ENCODE measurements at places on chromosomes 7 and 10. TPM values are rescaled to one million over a fixed set of nuclear protein-coding genes. Genes with fewer than 3 reads are reported as not detected.

- no peak for DNase-seq
These were observed 135.5 kb upstream of the IMMP2L start for GRCh38 chr7:111697771-111698170.

- no peak for DNase-seq
These were observed 108.8 kb downstream of the ABCA13 start for GRCh38 chr7:48280100-48280499.

GRCh38 chr10:65701168-65701776, 1224.6 kb upstream of the LRRTM3 start:
- DNase-seq, result no peak

- DNase-seq, result no peak
These were observed 29.3 kb downstream of the ARL4A start for GRCh38 chr7:12716722-12717121.

DNA sequence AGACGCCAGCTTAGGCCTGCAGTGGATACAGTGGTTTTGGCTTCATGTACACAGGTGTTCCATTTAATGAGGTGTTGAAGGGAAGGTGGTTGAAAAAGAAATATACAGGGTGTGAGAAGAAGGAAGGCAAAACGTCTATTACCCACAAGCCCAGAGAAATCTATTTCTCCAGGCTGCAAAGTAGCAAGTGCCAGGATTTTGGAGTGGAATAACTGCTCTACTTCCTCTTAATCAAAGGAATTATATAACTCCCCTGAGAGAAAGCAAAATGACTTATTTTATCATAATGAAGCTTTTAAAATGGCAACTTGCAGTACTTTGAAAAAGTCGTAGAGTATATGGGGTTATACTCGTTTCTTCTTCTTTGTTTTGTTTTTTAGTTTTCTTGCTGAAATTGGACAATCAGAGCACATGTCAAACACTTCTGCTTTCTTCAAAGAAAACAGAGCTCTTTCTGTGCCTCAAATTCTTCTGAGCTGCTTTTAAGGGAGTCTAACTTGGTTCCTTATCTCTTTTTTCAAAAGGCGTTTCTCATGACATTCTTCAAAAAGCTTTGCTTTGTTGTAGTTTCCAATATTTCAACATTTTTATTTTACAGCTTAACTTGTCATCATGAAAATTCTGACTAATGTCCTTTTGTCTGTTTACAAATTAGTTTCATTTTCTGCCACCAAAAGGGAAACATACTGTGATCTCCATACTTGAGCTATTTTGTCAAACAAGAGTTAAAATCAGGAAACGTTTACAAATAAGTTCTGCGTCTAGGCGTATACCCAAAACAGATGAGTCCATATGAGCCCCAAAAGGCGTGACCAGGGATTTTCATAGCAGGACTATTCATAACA, 289.7 kb downstream of the FRMD4A start:
- no peak for DNase-seq

- DNase-seq, result no peak
These were observed 16.0 kb downstream of the NUDT5 start for GRCh38 chr10:12179606-12180170.

- no peak for DNase-seq
These were observed 19.7 kb upstream of the TNKS2 start for GRCh38 chr10:91778485-91778884.

DNA sequence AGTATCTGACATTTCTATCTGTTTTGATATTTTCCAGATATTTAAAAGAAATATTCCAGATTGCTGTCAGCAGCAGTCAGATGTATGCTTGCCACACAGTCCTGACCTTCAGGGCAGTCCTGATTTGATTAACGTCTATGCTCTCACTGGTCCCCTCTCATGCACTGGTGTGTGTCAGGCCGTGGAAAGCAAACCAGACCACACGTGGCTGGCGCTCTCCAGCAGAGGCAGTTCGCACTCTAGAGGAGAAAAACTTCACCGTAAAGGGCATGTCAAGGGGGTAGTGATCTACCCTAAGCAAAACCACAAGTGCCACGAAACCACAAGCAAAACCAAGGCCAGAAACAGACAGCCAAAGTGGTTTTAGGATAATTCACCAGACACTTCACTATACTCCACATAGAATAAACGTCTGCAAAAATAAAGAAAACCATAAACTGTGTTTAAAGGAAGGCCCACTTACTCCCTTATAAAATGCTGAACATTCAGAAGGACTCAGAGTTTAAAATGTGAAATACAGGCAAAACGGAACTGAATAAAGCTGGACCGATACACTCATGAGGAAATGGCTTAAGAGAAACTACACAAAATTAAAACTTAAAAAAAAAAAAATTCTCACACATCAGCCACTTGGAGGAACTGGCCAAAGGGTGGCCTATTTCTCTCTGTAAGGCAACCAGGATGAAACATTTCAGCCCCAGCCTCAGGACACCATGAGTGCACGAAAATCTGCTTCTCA, 26.4 kb downstream of the PARP12 start:
- no peak for DNase-seq

GRCh38 chr10:49484486-49485235, 54.3 kb downstream of the ERCC6 start:
- no peak for DNase-seq

PSD gene
- total RNA-seq, result 3.0 TPM

DNA sequence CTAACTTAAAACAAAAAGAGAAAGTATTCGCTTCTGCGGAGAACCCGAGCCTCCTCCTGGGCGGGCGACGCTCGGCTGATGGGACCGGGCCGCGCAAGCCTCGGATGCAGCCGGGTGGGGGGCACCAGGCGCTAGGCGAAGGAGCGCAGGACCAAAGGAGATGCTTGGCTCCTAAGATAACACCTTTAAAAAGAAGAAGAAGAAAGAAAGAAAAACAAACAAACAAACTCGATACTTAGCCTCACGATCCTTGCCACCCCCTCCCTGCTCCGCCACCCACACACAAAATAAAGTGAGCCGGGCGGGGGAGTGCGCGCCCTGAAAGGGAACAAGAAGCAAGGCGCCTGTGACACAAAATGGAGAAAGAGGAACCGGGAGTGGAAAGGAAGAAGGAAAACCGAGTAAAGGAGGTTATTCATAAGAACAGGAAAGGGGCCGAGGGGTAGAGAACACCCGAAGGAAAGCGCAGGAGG, 34.0 kb upstream of the EBLN1 start:
- peak; percentile 36 for DNase-seq

STEAP4 gene
- total RNA-seq, result 14.6 TPM

FKBP6 gene
- total RNA-seq, result not detected

DNA sequence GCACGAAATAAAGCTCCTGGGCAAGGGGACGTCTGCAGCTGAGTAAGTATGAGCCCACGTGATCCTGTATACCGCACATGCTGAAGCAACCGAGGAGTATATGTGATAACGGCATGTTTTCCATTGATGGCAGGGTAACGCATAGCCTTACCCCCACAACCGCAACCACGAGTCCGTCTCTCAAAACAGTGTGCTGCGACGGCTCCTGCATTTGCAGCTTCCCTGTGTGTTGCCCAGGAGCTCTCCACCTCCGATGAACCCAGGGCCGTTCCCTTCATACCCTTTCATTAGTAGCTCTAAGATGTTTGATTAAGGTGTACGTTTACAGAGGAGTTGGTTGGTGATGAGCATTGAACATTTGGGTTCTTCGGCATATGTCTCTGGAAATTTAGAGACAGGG, 69.3 kb downstream of the MGMT start:
- DNase-seq, result no peak

AKR1C1 gene
- 17.4 TPM for total RNA-seq

Data from pancreas (tissue), 10 donors.